H4 (cell line): ENCODE measurements at places on chromosomes 7 and 10. TPM values are rescaled to one million over a fixed set of nuclear protein-coding genes. Genes with fewer than 3 reads are reported as not detected.

The PALD1 gene
- 1.3 and 3.0 TPM in 2 replicates for total RNA-seq

GRCh38 chr10:118516716-118517115, 78.7 kb downstream of the PRLHR start:
- DNase-seq: no peak

- peak; percentile 74 for DNase-seq
Measured at GRCh38 chr7:44378744-44379143, 53.4 kb upstream of the CAMK2B start.

The SPRN gene
- not detected in 2 replicates for total RNA-seq

The TUBB8 gene
- not detected in 2 replicates for total RNA-seq
